ENCODE measurements at places on chromosomes 4 and X.

- DNase-seq = peak; percentile 2
These were observed 169.0 kb downstream of the CORIN start for GRCh38 chr4:47668810-47669408.

DNA sequence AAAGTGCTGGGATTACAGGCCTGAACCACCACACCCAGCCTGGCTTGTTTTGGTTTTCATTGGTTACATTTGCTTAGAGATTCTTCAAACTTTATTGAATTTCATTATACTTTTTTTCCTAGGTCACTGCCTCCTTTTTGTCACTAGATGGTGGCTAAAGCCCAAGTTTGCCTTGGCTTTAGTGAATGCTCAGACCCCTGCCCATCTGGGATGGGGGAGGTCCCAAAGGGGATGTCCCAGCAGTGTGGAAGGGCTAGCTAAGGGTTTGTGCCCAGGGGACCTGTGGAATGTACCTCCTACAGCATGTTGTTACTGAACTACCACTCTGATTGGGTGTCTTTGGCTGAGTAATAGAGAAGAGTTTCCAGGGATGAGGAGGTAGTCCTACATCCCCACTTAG, 58.4 kb downstream of the CEP135 start:
- DNase-seq = no peak

GRCh38 chr4:40822420-40823166, 72.8 kb downstream of the NSUN7 start:
- no peak for DNase-seq

DNA sequence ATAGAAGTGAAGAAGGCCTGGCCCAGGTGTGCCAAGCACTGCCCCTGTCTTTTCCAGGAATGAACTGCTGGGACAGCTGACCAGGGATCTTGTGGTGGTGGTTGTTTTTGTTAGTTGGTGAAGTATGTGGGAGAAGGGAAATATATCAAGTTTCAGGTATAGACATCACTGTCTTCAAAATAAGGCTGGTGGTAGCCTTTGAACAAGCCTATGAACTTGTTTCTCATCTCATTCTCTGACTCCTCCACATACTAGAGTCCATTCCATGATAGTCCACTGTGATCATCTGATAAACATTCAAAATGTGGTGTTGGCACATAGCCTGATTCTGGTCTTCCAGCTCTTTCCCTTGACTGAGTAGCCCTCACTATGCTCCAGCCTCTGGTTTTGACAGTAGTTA, 303.7 kb downstream of the CAMK2D start:
- no peak for DNase-seq

DNA sequence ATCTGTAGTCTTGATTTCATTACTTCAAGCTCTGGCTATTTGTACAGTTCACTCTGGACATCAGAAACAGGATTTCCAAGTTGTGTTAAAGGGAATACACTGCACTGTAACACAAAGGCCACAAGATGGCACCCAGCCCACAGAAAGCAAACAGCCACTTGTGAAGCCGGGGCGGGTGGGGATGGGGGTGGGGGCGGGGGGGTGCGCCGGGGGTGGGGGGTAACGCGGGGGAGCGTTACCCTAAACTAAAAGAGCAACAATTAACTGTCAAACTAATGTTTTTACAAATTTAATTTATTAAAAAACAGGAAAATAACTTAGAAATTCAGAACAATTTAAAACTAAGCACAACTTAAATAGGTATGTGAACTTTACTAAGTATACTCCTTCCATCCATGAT, 27.3 kb downstream of the PRDX4 start:
- DNase-seq = peak; percentile 6

DNA sequence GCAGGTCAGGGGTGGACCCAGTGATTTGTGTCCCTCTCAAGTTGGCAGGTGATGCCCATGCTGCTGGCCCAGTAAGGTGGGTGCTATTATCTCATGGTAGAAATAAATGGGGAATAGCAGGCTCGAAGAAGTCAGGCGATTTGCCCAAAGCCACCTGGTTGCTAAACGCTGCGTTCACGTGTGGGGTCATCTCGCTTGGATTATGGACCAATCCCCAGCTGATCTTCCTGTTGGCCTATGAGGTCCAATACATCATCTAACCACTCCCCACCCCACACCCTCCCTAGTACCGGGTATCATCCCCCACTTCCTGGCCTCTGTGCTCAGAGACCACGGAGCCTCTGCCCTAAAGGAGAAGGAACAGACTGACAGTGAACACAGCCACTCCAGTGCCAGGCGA, 18.3 kb upstream of the MSX1 start:
- no peak for DNase-seq

DNA sequence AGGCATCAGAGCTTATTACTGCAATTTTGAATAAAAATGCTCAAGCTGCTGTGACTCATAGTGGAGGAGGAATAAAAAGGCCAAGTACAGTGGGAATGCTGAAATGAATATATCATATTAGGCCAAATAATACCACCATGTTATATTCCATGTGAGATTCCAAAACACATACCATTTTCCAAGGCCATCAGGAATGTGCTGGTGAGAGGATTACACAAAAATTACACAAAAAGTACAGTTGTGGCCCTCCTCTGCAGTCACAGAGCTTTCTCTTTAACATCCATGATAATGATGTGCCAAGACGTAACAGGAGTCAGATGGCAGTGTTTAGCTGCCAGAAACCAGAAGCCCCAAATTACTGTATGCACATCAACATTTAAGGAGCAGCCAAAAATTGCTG, 153.5 kb downstream of the PCDH18 start:
- DNase-seq = peak; percentile 81

DNA sequence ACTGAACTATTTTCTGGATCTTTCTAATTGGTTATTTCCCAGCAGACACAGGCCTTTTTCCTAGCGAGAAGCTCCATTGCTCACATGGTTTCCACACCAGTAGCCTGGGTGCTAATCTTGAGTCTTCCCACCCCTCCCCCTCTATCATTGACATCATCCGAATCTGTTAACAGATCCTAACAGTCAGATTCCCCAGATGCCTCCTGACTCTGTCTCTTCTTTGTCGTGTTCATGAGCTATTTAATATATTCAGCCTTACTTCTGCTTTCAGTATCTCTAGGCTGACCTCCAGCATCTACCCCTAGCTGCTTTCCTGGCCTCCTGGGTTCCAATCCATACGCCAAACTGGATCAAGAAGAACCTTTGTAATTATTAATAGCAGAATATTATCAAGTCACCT, 85.0 kb downstream of the CLNK start:
- DNase-seq = no peak

GRCh38 chr4:74531963-74532794, 87.2 kb downstream of the AREG start:
- peak; percentile 71 for DNase-seq

DNA sequence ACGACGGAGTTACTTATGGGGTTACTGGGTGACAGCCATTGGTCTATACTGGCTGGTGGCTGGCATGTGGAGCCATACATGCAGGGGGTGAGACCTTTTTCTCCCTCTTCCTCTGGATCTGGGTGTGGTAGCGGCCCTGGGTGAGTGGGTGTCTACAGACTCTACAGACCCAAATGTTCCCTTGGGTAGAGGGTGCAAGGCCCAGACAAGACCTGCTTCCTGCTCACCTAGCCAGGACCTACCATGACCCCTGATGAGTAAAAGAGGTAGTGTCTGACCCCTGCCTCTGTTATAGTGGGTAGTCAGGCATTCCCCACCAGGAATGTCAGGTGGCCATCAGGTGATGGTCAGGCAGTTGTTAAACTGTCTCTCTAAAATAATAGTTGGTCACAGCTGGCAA, 66.8 kb downstream of the SLC2A9 start:
- no peak for DNase-seq

- no peak for DNase-seq
These were observed 663.0 kb upstream of the AGA start for GRCh38 chr4:178105242-178105641.

DNA sequence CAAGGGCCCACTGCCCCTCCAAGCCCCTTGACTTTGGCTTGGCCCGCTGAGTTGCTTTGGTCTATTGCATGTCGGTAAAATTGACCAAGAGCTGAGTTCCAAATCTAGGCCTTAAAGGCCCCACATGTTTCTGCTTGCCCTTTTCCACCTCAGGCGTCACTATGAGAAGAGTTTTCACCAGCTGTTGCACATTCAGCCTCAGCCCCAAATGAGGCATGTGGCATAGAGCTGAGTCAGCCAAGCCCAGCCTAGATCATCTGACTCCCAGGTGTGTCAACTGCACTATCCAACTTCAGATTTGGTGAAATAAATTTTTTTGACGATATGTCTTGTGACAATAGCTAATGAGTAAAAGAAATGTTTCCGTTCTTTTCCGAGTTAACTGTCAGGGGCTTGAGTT, 424.5 kb upstream of the FAM47C start:
- no peak for DNase-seq

GRCh38 chr4:19152264-19152663, 1099.4 kb upstream of the SLIT2 start:
- DNase-seq = no peak

- DNase-seq = no peak
These were observed 30.9 kb downstream of the NIPAL1 start for GRCh38 chr4:48047421-48047844.

GRCh38 chrX:154374313-154375155, at the start of gene FLNA:
Gene FLNA (minus strand): TSS chrX:154374634. CDS start chrX:154371245, 3,389 bp downstream.
- no peak for DNase-seq
